ENCODE measurements at places on chromosomes 1 and 21.

DNA sequence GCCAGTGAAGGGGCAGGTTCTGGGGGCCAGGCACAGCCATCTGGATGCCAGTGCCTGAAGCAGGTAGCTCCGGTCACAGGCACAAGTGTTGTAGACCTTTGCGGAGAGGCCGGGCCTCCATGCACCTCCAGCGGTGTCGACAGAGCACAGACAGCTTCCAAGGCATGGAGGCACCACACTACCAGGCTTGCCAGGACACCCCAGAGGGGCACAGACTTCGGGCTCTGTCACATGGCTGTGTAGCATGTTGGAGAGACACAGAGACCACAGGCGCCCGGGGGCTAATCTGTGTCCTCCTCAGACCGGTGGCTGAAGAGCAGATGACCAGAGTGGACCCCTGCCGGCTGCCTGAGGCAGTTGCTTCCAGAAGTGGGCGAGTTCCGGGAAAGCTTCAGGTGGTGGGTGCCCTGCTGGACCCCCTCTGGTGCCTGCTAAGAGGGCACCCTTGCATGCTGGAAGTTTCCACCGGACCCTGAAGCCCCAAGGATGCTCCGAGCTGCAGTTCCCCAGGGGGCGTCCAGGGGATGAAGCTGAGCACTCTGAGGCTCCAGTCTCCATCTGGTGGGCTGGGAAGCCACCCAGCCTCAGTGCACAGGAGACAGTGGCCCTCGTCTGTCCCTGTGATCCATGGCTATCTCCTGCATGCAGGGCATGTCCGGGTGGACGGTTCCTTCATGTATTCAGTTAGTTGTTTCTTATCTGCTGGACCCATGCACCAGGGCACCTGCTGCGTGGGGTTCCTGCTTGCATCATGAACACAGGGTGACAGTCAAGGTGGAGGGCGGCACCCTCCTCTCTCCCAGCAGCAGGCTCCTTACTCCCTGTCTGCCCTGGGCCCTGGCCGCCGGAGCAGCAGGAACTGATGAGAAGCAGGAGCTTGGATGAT is 82.4 kb downstream of the OBSCN start:
- peaks cover 38% of the 10 kb centered on the region for H3K4me1 ChIP-seq
- no peak overlapping the region for H3K4me3 ChIP-seq
- H3K27me3 ChIP-seq = peaks cover 27% of the 10 kb centered on the region
- peak; percentile 86 for DNase-seq
- no peaks in the 10 kb centered on the region for H3K36me3 ChIP-seq

GRCh38 chr1:77948841-77949424 is 29.9 kb downstream of the FUBP1 start:
- H3K27ac ChIP-seq = no peak overlapping the region
- H3K27me3 ChIP-seq = no peaks in the 10 kb centered on the region
- no peak overlapping the region for H3K4me3 ChIP-seq

DNA sequence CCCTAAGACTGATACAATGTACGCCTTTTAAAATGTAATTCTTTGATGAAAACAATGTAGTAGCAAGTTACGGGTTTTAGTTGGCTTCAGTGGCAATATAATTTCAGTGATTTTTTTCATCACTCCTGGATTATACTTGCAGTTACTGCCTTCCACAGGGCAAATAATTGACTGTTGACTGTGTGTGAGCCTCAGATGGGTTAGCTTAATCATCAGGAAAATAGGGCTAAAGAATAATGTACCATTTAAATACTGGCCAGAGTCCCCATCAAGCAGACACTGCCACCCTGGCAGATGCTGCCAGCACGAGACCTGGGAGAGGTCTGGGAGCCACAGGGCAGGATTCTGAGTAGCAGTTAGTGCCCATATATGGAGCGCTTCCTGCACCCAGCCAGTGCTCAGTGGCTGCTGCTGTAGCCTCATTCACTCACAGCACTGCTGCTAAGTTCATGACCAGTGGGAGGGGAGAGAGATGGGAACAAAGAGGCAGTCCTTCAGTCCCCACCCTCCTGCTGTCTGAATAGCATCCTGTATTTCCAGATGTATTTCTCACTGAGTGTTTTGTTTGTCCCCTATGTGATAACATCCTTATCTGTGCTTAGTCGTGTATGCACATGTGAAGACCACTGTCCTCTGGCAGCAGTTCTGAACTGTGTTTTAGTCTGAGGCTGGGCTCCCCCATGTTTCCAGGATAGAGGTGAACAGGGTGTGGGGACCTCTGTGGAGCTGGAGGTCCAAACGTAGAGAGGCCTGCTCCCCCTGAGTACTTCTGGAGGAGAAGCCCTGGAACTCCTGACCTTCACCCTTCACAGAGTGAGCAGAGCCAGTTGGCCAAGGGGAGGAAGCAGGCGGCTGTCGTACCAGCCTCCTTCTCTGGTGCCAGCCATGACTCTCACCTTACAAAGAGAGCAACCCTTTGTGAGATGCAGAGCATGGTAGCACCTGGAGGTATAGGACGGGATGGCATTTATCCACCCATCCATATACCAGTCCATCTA is 80.4 kb downstream of the ADARB1 start:
- H3K27me3 ChIP-seq = no peaks in the 10 kb centered on the region
- no peak for DNase-seq
- H3K4me3 ChIP-seq = no peak overlapping the region
- H3K36me3 ChIP-seq = no peaks in the 10 kb centered on the region
- no peak overlapping the region for H3K27ac ChIP-seq
- H3K4me1 ChIP-seq = peaks cover 19% of the 10 kb centered on the region

DNA sequence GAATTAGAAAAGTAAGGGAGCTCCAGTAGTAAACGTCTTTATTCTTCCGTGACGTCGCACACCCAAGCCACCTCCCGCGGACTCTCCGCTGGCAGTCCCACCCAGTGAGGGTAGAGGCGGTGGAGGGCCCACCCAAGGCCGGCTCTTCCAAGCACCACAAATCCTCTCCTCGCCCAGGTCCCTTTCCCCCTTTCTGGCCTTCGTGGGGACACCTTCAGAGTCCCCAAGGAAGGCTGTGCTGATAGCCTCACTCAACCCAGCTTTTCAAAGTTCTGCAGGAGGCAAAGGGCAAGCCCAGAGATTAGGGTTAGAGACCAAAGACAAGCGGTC is 349 bp upstream of the GPN2 start:
- peaks cover 62% of the 10 kb centered on the region for H3K36me3 ChIP-seq
- H3K4me1 ChIP-seq = peaks cover 13% of the 10 kb centered on the region
- peak overlapping the region; percentile 94 for H3K4me3 ChIP-seq
- DNase-seq = no peak

- H3K4me1 ChIP-seq = 0 out of 3 replicates have a peak, but pooled peaks cover 4% of the 10 kb centered on the region
- H3K36me3 ChIP-seq = no peaks in the 10 kb centered on the region
These were observed 5.2 kb upstream of the OXCT2 start for GRCh38 chr1:39776400-39776713.

DNA sequence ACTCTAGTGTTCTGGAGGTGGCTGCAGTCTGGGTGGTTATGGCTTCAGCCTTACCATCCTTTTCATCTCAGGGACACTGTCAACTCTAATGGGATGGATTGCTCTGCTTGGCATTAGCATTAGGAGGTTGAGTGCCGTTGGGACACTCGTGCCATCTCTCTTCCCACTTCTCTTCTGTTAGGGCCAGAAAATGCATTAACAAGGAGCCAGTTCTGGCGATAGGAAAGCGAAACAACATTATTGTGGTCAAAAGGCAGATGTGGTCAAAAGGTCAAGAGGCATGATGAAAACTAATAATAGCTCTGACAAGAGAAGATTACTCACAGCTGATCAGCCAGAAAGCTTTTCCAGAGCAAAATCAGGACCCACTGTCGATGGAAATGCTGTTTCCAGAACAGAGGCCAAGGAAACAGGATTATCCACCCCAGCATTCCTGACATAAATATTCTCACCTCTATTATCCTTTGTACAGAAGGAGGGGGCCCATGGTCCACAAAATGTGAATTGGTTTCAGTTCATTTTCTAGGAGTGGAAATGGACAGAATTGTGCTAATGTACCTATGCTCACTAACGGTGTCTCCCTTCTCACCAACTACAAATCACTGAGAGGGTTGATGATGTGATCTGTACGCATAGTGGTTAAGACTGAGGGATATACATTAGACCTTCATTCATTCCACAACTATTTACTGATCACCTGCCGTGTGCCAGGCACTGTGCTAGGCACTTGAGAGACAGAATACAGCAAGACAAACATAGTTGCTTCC is 72.0 kb downstream of the ST6GALNAC5 start:
- H3K4me1 ChIP-seq = no peaks in the 10 kb centered on the region
- H3K27me3 ChIP-seq = no peaks in the 10 kb centered on the region
- no peak for DNase-seq

All from K562 (cell line).